Activated CD4-positive, alpha-beta T cell treated with anti-CD3 and anti-CD28 coated beads, Interleukin-2, amount 50 U/mL, for 48 hours (primary cell): ENCODE measurements at places on chromosomes 5 and 9.

DNA sequence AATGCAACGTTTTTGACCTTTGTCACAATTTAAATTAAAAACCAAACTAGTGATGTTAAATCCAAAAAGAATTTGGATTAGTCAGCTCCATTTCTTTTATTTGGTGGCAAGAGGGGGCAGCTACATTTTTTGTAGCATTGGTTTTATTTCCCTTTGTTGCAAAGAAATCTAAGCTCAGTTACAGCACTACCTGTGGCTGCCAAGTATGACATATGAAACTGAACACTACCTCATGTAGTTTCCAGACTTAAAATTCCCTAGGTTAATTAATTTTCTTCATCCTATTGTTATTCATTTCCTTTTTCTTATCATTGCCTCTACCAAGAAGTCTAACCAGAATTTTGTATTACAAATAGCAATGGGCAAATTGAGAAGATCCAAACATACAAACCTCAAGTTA lies 393.5 kb downstream of the BRINP1 start:
- no peak for DNase-seq

- DNase-seq = no peak
Measured at GRCh38 chr5:34524123-34524522, 132.0 kb upstream of the RAI14 start.

GRCh38 chr5:64213011-64213410 lies 47.4 kb downstream of the RNF180 start:
- DNase-seq = no peak

DNA sequence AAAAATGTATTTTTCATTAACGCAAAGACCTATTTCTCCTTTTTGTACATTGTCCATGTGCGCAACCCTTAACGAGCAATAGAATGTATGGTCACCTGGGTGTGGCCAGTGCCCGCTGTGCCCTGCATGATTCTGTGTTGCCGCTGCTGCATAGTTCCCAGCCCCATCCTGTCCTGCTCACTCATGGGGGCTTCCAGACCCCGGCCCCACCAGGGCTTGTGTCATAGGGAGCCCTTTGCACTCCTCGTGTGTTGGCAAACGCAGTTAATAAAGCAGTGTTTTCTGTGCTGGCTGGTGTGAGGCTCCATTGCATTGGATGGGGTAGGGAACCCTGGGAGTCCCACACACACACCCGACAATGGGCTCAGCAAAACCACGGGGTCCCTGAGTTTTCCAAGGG lies 49.7 kb downstream of the SAR1B start:
- DNase-seq = no peak

GRCh38 chr9:128375865-128376264 lies 4.7 kb downstream of the URM1 start:
- no peak for DNase-seq
